Melanocyte of skin (primary cell): ENCODE measurements at places on chromosomes 3 and 15. TPM values are rescaled to one million over a fixed set of nuclear protein-coding genes. Genes with fewer than 3 reads are reported as not detected.

BOC gene
- 4.3 and 11.7 TPM in 2 replicates for total RNA-seq

FRMD5 gene
- 12.0 and 14.2 TPM in 2 replicates for total RNA-seq

EFCC1 gene
- under 0.01 and 0.15 TPM in 2 replicates for total RNA-seq

RAB27A gene
- 213 and 238 TPM in 2 replicates for total RNA-seq

HTR3E gene
- total RNA-seq = not detected in 2 replicates

ADIPOQ gene
- not detected in 2 replicates for total RNA-seq

FRG2C gene
- not detected in 2 replicates for total RNA-seq

WNT7A gene
- total RNA-seq = not detected in 2 replicates

PAQR5 gene
- 0.73 TPM in 1 of 2 replicates, not detected in the other for total RNA-seq

SLC12A1 gene
- total RNA-seq = under 0.01 TPM in 1 of 2 replicates, not detected in the other

PDIA3 gene
- 81.6 and 147 TPM in 2 replicates for total RNA-seq

GXYLT2 gene
- 11.7 and 26.4 TPM in 2 replicates for total RNA-seq

MAP2K1 gene
- total RNA-seq = 20.3 and 26.1 TPM in 2 replicates

GABRB3 gene
- total RNA-seq = 1.0 and 2.2 TPM in 2 replicates

TMEM42 gene
- 4.7 and 5.2 TPM in 2 replicates for total RNA-seq

ZNF80 gene
- total RNA-seq = not detected in 2 replicates

CHRM5 gene
- not detected in 2 replicates for total RNA-seq

KPNA4 gene
- total RNA-seq = 21.7 and 41.8 TPM in 2 replicates

SPSB4 gene
- total RNA-seq = under 0.01 TPM in 1 of 2 replicates, not detected in the other

DAZL gene
- total RNA-seq = not detected in 2 replicates

CNBP gene
- total RNA-seq = 167 and 225 TPM in 2 replicates

VIPR1 gene
- total RNA-seq = not detected in 2 replicates

CACNA2D2 gene
- total RNA-seq = under 0.01 TPM in 1 of 2 replicates, not detected in the other

GOLGA8J gene
- total RNA-seq = not detected in 2 replicates

TMC3 gene
- total RNA-seq = not detected in 2 replicates

SATB1 gene
- total RNA-seq = 4.0 and 8.6 TPM in 2 replicates

ZIC1 gene
- not detected in 2 replicates for total RNA-seq

FSIP1 gene
- 0.73 and 1.0 TPM in 2 replicates for total RNA-seq

LARP6 gene
- 2.7 and 3.4 TPM in 2 replicates for total RNA-seq

TLR9 gene
- total RNA-seq = not detected in 2 replicates
